ENCODE measurements at places on chromosomes 1 and 21.
A peak's percentile ranks its signal among the peaks of the same experiment; 100 is the strongest.

- peak; percentile 18 for DNase-seq
Measured at GRCh38 chr1:77900687-77901293, 12.4 kb downstream of the NEXN start.

GRCh38 chr1:151847867-151848596, 5.5 kb downstream of the THEM5 start:
- DNase-seq: no peak

DNA sequence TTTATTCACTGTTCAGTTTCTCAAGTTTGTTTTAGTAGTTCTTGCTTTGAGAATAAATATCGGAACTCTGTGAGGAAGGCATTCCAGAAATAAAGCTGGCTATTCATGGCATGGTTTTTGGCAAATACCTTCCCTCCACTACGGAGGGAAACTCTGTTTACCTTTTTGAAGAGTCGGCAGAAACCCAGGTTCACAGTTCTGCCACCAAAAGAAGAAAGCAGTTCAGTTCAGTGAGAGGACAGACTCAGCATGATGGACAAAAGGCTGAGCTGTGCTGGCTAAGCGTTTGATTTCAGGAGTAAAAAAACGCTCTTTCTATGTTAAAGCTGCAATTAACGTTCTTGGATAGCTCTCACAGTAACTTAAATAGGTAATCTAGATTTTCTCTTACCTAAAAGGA, 42.4 kb downstream of the CNN3 start:
- no peak for DNase-seq

DNA sequence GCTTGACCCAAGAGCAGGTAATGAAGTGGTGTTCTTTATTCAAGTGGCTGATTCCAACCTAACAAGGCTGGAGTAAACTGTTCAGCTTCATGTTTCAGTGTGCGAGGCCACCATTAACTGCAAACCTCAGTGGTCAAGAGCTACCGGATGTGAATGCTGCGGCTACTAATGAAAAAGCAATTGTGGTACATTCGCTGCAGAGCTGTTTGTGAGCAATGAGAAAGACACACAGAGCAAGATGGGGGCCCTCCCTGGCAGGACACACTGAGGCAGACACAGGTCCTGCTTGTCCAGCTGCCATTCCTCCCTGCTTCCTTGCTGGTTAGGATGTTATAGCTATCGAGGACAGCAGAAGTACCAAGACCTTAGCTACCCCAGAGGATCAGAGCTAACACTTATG, 26.1 kb downstream of the SYF2 start:
- no peak for DNase-seq

DNA sequence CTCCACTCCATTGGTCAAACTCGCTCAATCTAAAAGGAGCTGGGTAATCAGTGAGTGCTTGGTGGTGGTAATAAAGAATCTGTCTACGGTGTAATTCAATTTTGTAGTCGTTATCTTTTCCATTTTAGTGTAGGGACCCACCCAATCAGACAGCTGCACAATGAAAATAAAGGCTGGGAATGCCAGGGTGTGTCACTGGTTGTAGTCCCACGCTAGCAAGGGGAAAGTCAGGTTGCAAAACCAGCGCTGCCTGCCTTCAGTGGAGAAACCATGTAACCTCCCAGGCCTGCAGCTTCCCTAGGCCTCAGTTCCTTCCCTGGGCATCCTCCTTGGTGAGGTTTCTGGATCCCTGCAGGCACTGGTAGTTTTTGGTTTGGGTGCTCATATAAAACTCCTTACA, 49.4 kb upstream of the PPP2R5A start:
- DNase-seq: no peak

GRCh38 chr1:247173431-247173830, 1.6 kb upstream of the ZNF124 start:
- no peak for DNase-seq

- DNase-seq: no peak
Measured at GRCh38 chr21:36803051-36803645, 104.2 kb downstream of the SIM2 start.

DNA sequence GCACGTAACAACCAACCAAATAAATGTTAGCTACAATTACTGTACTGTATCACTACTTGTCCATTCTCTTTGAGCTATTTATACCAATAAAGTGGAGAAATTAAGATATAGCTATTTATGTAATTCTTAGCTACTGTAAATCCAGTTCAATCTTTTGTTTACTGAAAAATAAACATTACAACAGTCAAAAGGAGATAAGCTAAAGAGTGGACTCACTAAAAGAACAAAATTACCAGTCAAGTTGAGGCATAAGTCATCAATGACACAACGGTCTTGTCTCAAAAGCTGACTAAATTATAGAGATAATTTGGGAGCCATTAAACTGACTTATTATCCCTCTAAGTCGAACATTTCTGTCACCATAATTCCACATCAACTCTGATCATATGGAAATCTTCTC, 22.5 kb downstream of the TGFBR3 start:
- DNase-seq: no peak

GRCh38 chr1:118963456-118964430, 24.4 kb downstream of the TBX15 start:
- no peak for DNase-seq

GRCh38 chr1:179187735-179188471, 41.6 kb downstream of the ABL2 start:
- no peak for DNase-seq

DNA sequence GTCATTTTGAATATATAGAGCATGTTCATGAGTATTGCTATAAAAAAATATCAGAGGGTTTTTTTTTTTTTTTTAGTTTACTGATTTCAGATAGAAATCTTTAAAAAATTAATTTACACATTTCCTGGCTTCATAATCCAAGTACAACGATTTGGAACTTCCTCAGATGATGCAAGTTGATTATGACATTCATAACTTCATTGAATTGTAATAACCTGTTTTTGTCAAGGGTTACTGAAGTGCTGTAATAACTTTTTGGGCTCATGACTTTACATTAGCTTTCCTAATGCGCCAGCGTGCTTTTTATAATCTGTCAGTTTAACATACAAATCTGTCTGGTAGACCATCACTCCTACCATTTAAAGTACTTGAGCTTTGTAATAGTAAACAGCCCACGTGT, 81.3 kb downstream of the SASS6 start:
- no peak for DNase-seq

DNA sequence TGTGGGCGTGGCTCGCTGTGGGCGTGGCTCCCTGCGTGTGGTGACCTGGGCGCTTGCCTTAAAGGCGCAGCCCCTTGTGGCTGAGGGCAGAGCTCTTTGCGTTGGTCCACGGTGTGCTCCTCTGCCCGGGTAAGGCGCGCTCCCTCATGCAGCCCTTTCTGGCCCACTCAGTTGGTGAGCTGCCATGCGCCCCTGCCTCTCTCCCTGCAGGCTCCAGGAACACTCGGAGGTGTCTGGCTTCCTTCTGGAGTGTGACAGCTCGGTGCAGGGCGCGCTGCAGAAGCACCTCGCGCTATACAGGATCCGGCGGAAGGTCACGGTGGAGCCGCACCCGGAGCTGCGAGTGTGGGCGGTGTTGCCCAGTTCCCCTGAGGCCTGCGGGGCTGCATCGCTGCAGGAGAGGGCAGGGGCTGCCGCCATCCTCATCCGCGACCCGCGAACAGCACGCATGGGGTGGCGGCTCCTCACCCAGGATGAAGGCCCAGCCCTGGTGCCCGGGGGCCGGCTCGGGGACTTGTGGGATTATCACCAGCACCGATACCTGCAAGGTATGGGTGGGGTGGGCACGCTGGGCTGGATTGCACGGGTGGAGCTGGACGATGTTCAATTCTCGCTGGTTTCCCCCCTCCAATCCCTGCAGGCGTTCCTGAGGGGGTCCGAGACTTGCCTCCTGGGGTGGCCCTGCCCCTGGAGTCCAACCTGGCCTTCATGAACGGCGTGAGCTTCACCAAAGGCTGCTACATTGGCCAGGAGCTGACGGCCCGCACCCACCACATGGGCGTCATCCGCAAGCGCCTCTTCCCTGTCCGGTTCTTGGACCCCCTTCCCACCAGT, 9.1 kb downstream of the IBA57 start:
- no peak for DNase-seq

- DNase-seq: no peak
Measured at GRCh38 chr1:242454262-242455051, 70.0 kb downstream of the PLD5 start.

DNA sequence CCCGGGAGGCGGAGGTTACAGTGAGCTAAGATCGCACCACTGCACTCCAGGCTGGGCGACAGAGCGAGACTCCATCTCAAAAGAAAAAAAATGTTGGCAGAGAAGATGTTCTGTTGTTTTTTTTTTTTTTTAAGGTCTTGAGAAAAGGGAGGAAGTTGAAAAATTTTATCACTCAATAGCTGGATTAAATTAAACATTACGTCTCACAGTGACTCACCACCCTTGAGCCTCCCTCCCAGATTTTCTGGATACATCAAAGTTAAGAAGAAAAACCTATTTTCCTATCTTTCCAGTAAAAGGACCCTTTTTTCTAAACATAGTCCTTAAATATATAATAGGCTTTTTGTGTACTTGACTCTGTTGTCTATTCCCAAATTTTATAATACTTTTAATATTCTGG, 35.5 kb downstream of the IFNAR1 start:
- no peak for DNase-seq

DNA sequence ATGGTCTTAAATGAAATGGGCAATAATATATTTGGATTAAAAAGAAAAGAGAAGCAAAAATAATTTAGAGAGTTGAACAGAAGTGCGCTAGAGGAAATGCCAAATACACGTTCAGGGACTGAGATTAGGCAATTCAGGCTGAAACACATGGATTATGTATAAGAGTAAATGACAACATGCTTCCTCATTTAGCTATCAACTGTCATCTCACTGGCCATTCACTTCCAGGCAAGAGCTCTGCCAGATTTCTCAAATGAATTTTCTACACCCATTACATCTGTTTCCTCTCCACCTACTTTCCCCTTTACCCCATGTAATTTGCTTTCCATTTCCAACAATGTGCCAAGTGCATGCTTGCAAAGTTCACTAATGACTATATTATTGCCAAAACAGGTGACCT, 582.4 kb downstream of the LTN1 start:
- DNase-seq: no peak

GRCh38 chr21:46150073-46150472, 5.3 kb downstream of the FTCD start:
- DNase-seq: no peak

DNA sequence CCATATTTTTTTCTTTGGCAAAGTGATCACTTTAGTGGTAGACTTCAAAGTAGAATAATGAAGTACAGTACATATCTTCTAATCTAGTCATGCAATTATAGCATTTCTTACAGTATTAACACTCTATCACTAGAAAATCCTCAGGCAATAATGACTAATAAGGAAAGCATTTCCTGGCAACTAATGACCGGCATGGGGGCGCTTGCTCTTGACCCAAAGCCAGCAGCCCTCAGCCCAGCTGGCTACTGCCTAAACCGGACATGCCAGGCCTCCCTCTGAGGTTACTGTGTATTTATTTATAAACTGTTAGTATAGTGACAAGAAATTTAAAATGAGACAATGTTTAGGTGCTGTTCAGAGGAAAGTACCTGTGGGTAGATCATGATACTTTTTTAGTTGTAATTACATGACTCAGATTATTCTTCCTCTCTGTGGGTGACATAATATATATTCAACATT, 633.8 kb downstream of the PTPRC start:
- DNase-seq: no peak

DNA sequence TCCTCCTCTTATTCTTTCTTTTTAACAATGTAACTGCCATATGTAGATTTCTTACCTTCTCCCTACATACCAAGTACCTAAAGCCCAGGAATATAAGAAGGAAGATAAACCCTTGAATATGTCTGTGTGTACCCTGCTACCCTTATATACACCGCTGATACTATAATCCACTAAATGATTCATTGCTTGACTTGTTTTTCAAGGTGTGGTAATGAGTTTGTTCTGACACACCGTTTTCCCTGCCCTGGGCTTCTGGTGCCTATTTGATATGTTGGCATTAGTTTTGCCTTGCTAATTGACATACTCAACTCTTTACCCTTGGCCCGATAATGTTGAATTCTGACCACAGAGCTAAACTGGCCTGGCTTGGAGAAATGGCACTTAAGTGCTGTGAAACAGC, 64.3 kb downstream of the IL23R start:
- no peak for DNase-seq

GRCh38 chr1:81802707-81803430, 2.1 kb downstream of the ADGRL2 start:
- DNase-seq: peak; percentile 55

DNA sequence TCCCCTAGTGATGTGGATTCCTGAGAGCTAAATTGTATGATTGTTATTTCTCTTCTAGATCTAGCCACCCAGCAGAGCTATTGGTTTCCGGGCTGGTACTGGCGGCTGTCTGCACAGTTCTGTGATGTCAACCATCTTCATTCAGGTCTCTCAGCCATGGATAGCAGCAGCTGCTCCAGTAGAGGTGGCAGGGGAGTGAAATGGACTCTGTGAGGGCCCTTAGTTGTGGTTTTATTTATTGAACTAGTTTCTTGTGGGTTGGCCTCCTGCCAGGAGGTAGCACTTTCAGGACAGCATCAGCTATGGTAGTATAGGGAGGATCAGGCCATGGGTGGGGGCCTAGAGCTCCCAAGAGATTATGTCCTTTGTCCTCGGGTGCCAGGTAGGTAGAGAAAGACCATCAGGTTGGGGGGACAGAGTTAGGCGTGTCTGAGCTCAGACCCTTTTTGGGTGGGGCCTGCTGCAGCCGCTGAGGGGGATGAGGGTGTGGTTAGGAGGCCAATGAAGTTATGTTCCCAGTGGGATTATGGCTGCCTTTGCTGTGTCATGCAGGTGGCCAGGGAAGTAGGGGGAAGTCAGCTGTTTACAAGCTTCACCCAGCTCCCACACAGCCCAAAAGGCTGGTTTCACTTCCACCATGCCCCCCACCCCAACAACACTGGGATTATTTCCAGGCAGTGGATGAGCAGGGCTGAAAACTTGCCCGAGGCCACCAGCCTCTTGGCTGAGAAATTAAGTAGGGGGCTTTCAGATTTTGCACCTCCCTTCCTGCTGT, 55.1 kb upstream of the RGS4 start:
- no peak for DNase-seq

DNA sequence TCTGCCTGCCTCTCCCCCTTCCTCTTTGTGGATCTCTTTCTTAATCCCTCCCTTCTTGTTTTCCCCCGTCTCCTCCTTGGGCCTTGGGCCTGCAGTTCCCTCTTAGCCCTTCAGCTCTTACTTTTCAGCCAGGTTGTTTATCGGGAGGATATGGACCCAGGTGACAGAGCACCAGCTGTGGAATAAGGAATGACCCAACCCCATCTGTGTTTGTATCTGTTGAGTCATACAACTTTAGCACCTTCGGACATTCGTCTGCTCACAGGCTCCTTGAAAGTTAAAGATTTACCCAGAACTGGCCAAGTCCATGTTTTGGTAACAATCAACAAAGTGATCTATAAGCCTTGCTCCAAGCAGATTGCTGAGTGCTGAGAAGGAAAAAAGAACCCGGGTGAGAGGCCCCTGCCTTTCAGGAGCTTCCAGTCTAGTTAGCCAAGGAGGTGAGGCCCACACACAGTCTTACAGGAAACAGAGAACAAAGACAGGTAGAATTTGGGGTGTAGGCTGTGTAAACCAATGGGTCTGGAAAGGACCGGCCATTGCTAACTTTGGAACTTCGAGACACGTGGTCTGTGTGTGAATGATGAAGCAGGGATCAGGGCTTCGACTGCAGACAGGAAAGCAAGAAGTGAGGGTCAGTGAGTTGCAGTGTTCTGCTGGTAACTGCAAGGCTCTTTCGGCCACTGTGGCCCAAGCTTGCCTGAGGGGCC, 66.7 kb upstream of the F3 start:
- no peak for DNase-seq
